Natural killer cell (primary cell): ENCODE measurements at places on chromosomes 2 and 18. TPM values are rescaled to one million over a fixed set of nuclear protein-coding genes. Genes with fewer than 3 reads are reported as not detected.

DNA sequence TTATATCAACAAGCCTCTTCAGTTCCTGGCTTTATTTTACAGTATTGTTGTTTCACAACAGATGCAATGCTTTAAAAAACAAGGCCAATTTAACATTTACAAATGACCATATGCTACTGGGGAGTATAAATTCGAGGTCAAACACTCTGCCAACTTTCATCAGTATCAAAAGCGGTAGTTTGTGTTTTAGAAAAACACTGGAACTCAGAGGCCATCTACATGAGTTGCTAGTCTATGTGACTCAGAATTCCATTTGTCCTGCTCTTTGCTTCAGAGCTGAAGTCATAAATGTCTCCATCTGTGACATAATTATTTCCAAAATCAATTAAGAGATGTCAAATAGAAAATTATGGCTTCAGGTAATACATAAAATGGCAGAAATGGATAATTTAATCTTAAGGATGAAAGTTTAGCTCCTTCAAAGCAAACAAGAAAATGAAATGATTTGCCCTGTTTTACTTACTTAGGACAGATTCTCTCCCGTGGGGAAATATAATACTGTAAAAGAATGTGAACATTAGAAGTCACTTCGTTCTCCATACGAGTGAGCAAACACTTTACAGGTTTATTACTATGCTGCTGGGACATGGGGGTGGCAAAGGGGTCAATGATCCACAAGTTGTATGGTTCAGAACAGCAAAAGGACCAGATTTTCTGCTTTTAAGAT is 3.7 kb downstream of the MEX3C start:
- peaks cover 11% of the 10 kb centered on the region for H3K36me3 ChIP-seq
- H3K4me1 ChIP-seq = peaks cover 15% of the 10 kb centered on the region
- peak overlapping the region; percentile 64 for H3K4me3 ChIP-seq
- no peaks in the 10 kb centered on the region for H3K27me3 ChIP-seq

DNA sequence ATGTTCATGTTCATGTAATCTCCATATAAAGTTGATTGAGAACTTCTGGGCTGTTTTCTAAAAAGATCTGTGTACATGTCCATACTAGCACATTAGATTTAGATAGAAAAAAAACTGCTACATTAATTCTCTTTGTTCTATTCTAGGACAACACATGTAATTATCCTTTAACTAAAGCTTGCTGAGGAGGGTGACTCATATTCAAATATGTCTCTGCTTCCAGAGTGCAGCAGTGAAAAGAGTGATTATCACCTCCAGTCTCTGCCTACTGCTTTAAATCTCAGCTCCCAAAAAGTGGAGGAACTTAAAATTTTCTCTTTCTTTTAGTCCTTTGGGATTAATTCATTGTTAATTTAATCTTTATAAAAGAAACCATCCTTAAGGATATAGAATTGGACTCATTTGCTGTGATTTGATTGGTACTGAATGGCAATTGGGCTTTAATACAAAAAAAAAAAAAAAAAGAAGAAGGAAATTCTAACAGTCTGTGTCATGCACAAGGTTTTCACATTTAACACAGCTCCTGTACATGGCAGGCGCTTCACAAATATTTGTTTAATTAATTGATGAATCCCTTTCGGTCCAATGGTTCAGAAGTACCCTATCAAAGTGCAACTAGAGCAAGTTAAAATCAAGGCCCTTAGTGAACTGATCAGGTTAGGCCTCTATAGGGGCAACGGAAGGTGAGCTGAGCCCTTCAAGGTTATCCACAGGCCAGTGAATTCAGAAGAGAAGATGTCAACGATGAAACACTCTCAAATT is 214.0 kb upstream of the KCNJ3 start:
- DNase-seq = no peak
- no peak overlapping the region for H3K4me3 ChIP-seq
- no peak overlapping the region for H3K27ac ChIP-seq
- H3K4me1 ChIP-seq = no peaks in the 10 kb centered on the region
- no peaks in the 10 kb centered on the region for H3K36me3 ChIP-seq

TEX44 gene
- total RNA-seq = not detected

TFPI gene
- 1.2 TPM for total RNA-seq

DNA sequence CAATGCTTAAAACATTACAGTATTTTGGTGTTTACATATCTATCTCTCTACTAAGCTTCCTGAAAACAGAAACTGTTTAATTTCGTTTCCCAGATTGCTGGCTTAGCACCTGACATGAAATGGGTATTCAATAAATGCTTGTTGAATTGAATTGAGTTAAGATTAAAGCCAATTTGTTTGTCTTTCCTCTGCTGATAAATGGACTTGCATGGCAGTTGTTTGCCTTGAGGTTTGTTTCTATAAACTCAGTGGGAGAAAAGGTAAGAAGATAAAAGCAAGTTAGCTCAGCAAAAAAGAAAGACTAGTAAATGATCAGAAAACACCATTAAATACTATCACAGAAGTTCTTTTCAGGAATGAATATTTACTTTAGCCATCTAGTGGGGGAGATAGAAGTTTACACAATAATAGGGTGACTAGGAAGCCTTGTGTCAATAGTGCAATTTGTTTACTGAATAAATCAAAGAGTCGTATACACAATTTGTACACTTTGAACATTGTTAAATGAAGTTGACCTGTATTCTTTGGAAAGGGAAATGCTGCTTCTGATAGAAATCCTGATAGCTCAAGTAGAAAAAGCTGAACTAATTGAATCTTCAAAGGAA is 754.5 kb upstream of the FAM98A start:
- H3K27me3 ChIP-seq = no peaks in the 10 kb centered on the region
- DNase-seq = no peak
- H3K27ac ChIP-seq = no peak overlapping the region
- H3K36me3 ChIP-seq = no peaks in the 10 kb centered on the region

GRCh38 chr2:62459672-62460071 is 46.3 kb downstream of the TMEM17 start:
- no peak overlapping the region for H3K27ac ChIP-seq
- H3K4me1 ChIP-seq = peaks cover 9% of the 10 kb centered on the region
- H3K27me3 ChIP-seq = peaks cover 3% of the 10 kb centered on the region
- no peak for DNase-seq
- H3K36me3 ChIP-seq = no peaks in the 10 kb centered on the region

ANKRD36B gene
- 76.5 TPM for total RNA-seq

HRH4 gene
- 13.9 TPM for total RNA-seq

GRCh38 chr2:170965446-170966225 is 36.6 kb downstream of the GORASP2 start:
- H3K27me3 ChIP-seq = no peaks in the 10 kb centered on the region
- H3K36me3 ChIP-seq = peaks cover 62% of the 10 kb centered on the region
- no peaks in the 10 kb centered on the region for H3K4me1 ChIP-seq
- H3K4me3 ChIP-seq = no peak overlapping the region
- no peak overlapping the region for H3K27ac ChIP-seq

DNA sequence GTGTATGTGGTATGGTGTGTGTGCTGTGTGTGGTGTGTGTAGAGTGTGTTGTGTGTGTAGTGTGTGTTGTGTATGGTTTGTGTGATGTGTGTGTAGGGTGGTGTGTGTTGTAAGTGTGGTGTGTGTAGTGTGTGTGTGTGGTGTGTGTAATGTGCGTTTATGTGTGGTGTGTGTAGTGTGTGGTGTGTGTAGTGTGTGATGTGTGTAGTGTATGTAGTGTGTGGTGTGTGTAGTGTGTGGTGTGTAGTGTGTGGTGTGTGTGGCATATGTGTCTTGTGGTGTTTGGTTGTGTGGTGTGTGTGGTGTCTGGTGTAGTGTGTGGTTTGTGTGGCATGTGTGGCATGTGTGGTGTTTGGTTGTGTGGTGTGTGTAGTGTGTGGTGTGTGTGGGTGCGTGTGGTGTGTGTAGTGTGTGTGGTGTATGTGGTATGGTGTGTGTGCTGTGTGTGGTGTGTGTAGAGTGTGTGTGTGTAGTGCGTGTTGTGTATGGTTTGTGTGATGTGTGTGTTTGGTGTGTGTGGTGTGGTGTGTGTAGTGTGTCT is 4.0 kb upstream of the RTP5 start:
- H3K4me3 ChIP-seq = no peak overlapping the region
- peaks cover 88% of the 10 kb centered on the region for H3K4me1 ChIP-seq
- no peaks in the 10 kb centered on the region for H3K36me3 ChIP-seq
- no peak for DNase-seq
- peaks cover 19% of the 10 kb centered on the region for H3K27me3 ChIP-seq
- no peak overlapping the region for H3K27ac ChIP-seq

DNA sequence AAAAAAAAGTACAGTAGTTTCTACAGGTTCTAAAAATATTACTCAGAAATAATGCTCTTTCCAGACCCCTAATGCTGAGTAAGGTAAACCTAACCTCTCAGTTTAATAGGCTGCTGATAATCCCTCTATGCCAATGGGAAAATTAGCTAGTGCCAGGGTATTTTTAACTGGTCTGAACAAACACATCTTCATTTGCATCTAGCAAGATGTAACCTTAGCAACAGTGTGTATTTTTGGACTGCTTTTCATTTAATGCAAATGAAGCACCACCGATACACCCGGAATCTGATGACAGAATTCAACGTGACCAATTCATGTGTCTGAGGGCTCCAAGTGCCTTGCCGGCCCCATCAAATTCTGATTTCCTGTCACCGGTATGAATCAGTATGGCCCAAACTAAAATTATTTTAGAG is 47.4 kb upstream of the CYRIA start:
- H3K27ac ChIP-seq = peak overlapping the region; percentile 50
- no peaks in the 10 kb centered on the region for H3K27me3 ChIP-seq
- H3K4me1 ChIP-seq = no peaks in the 10 kb centered on the region

DNA sequence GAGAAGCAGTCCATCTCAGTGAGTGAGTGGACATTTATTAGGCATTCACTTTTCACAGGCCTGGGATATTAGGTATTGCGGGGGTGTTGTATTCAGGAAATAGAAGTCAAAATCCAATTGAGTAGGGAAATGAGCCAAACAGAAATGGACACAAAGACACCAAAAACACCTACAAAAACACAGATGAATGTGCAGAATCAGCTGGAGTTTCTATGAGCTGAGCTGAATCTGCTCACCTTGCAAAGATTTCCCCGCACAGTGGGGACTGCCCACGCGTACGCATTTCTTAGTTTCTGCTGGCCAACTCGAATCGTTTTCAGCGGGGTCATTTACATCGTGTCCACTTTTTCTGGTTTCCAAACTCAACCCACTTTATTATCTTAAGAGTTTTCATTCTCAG is 160.0 kb downstream of the BCL2 start:
- H3K4me3 ChIP-seq = no peak overlapping the region
- H3K36me3 ChIP-seq = no peaks in the 10 kb centered on the region
- no peaks in the 10 kb centered on the region for H3K27me3 ChIP-seq
- peak; percentile 52 for DNase-seq
- H3K4me1 ChIP-seq = peaks cover 82% of the 10 kb centered on the region
- H3K27ac ChIP-seq = peak overlapping the region; percentile 97

HOXD10 gene
- not detected for total RNA-seq

- no peak overlapping the region for H3K4me3 ChIP-seq
- no peaks in the 10 kb centered on the region for H3K27me3 ChIP-seq
- no peaks in the 10 kb centered on the region for H3K36me3 ChIP-seq
- no peaks in the 10 kb centered on the region for H3K4me1 ChIP-seq
- no peak for DNase-seq
Measured at GRCh38 chr2:236289766-236290462, 25.7 kb upstream of the ASB18 start.

KCNG2 gene
- not detected for total RNA-seq

RIT2 gene
- total RNA-seq = not detected

PROKR1 gene
- total RNA-seq = not detected

TRIM54 gene
- total RNA-seq = 0.21 TPM

MAP3K19 gene
- total RNA-seq = not detected

DNA sequence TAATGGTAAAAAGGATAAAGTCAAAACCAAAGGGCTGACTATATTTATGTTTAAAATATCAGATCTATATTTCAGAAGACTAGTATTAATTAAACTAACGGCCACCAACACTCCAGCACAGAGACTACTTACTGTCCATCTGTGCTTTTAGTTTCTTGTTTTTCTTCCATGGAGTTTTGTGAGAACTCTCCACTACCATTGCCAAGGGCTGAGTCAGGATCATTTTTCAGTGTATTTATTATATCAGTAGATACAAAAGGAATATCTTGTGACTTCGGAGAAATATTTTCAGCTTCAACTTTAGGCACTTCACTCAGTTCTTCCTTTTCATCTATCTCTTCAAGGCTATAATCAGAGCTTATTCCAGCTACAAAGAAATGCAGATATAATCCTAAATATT is 79.1 kb upstream of the GRB14 start:
- H3K27ac ChIP-seq = no peak overlapping the region
- no peak for DNase-seq
- H3K4me3 ChIP-seq = no peak overlapping the region
- no peaks in the 10 kb centered on the region for H3K27me3 ChIP-seq

GRCh38 chr2:147182260-147182659 is 662.6 kb upstream of the ACVR2A start:
- no peak overlapping the region for H3K27ac ChIP-seq
- H3K4me1 ChIP-seq = no peaks in the 10 kb centered on the region
- H3K27me3 ChIP-seq = no peaks in the 10 kb centered on the region

- H3K4me3 ChIP-seq = no peak overlapping the region
Measured at GRCh38 chr2:47946593-47946992, 40.3 kb upstream of the FBXO11 start.

GRCh38 chr2:85468704-85469349 is 50.3 kb downstream of the SH2D6 start:
- H3K27me3 ChIP-seq = no peaks in the 10 kb centered on the region
- no peak overlapping the region for H3K27ac ChIP-seq
- H3K4me3 ChIP-seq = no peak overlapping the region
- no peak for DNase-seq

LRP1B gene
- total RNA-seq = not detected

- H3K36me3 ChIP-seq = no peaks in the 10 kb centered on the region
- DNase-seq = no peak
- H3K4me1 ChIP-seq = no peaks in the 10 kb centered on the region
- H3K27ac ChIP-seq = no peak overlapping the region
- H3K4me3 ChIP-seq = no peak overlapping the region
Measured at GRCh38 chr2:10885094-10885860, 26.5 kb upstream of the KCNF1 start.

- peaks cover 2% of the 10 kb centered on the region for H3K27me3 ChIP-seq
- H3K4me1 ChIP-seq = peaks cover 4% of the 10 kb centered on the region
- no peak overlapping the region for H3K27ac ChIP-seq
- no peak for DNase-seq
Measured at GRCh38 chr18:69658685-69659084, 258.0 kb downstream of the DOK6 start.

CDH20 gene
- total RNA-seq = 0.10 TPM

GRCh38 chr18:46335534-46336101 is 231.4 kb downstream of the HAUS1 start:
- H3K36me3 ChIP-seq = no peaks in the 10 kb centered on the region
- peak; percentile 35 for DNase-seq
- H3K4me3 ChIP-seq = peak overlapping the region; percentile 71
- H3K4me1 ChIP-seq = peaks cover 60% of the 10 kb centered on the region
- peak overlapping the region; percentile 81 for H3K27ac ChIP-seq
- no peaks in the 10 kb centered on the region for H3K27me3 ChIP-seq

GRCh38 chr2:36789181-36789804 is 92.8 kb downstream of the VIT start:
- DNase-seq = no peak
- no peaks in the 10 kb centered on the region for H3K36me3 ChIP-seq
- peak overlapping the region; percentile 23 for H3K27ac ChIP-seq
- H3K27me3 ChIP-seq = no peaks in the 10 kb centered on the region

ASB18 gene
- not detected for total RNA-seq

- no peak for DNase-seq
- H3K27ac ChIP-seq = no peak overlapping the region
- no peaks in the 10 kb centered on the region for H3K4me1 ChIP-seq
Measured at GRCh38 chr2:239025951-239026461, 178.1 kb downstream of the TWIST2 start.

- no peak for DNase-seq
- no peaks in the 10 kb centered on the region for H3K27me3 ChIP-seq
- H3K4me3 ChIP-seq = no peak overlapping the region
Measured at GRCh38 chr18:44834867-44835469, 154.3 kb downstream of the SETBP1 start.

ZC3H15 gene
- total RNA-seq = 115 TPM

DTNA gene
- total RNA-seq = 0.33 TPM

MAPRE3 gene
- total RNA-seq = 5.0 TPM
